ENCODE measurements at places on chromosomes 7 and 10.

- DNase-seq, result no peak
Measured at GRCh38 chr10:30185341-30185740, 126.0 kb upstream of the JCAD start.

GRCh38 chr7:77538281-77539212 lies 1.5 kb downstream of the PTPN12 start:
- DNase-seq, result peak; percentile 83

DNA sequence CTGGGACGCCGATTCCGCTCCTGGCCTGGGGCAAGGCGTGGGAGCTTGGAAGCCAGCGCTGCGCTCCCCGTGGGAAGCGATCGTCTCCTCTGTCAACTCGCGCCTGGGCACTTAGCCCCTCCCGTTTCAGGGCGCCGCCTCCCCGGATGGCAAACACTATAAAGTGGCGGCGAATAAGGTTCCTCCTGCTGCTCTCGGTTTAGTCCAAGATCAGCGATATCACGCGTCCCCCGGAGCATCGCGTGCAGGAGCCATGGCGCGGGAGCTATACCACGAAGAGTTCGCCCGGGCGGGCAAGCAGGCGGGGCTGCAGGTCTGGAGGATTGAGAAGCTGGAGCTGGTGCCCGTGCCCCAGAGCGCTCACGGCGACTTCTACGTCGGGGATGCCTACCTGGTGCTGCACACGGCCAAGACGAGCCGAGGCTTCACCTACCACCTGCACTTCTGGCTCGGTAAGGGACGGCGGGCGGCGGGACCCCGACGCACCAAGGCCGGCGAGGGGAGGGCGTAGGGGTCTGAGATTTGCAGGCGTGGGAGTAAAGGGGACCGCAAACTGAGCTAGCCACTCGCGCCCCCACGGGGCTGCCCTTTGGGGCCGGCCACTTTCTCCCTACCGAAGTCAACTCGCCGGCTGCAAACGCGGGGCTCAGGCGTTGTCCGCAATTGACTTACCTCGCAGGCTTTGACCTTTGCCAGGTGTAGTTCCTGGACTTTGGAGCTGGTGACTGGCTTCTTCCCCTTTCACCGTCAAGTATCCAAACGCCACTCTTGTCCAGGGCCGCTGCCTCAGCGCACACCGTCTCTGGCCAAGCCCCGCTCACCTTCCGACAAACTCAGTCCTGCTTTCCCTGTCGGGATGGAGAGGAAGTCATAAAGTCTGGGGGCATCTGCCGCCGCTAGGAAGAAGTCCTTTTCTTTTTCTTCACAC lies at the start of gene SCIN:
Gene SCIN (plus strand): TSS at position 187 of the 928 bp plus-strand sequence. CDS start 67 bp downstream, at position 254.
- DNase-seq, result peak; percentile 41

DNA sequence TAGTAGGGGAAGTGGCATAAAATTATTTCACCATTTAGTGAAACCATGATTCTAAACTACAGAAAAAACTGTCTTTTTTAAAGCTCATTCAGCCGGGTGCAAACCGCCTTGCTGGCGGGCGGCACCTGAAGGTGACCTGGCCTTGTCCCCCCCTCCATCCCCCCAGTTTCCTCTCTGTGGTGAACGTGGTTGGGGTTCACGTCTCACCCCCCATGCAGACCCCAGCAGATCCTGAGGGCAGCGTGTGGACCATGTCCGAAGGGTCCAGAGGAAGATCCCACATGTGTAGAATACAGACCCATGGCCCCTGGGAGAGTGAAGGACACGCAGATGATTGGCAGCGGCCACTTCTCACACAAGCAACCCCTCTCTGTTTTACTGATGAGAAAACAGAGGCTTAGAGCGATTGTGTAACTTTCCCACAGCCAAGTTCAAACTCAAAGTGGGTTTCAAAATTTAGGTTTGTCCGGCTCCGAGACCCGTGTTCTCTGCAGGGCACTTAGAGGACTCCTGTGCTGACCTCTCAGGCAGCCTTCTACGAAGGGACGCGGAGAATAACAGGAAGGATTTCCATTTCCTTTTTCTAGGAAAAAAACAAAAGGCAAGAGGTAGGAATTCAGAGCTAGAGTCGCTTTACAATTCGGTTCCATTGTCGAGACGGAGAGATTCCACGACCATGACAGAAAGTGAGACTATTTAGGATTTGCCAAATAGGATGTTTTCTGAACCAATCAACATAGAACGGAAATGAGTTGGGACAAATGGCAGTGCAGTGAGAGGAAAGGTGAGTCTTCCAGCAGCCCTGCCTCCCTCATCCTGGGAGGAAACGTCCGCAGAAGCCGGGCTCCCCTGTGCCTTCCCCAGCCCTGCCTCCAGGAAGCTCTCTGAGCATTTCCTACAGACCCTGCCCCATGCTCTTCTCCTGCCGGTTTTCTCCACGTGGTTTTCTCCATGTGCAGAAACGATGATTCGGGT lies 67.6 kb upstream of the PITRM1 start:
- DNase-seq, result no peak

GRCh38 chr7:41847606-41848005 lies 144.7 kb upstream of the INHBA start:
- DNase-seq, result no peak

DNA sequence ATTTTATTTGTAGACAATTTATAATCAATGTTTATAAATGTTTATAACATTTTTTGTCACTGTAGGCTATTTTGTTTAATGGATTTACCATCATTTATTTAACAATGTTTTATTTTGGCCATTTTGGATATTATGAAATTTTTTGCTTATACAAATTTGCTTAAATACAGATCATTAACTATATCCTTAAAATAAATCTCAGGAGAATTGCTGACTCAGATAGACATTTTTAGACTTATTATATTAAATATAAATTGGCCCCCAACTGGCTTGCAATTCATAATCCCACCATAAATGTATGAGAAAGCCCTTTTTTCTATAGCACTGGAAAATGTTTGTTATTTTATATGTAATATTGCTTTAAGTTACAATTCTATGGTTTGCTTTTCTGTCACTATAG lies 3.8 kb upstream of the CLRN3 start:
- no peak for DNase-seq
